Neuronal stem cell (in vitro differentiated cells): ENCODE measurements at places on chromosomes 11 and 22.

GRCh38 chr11:16795146-16795545 lies 56.7 kb downstream of the C11orf58 start:
- H3K4me1 ChIP-seq, result peaks cover 16% of the 10 kb centered on the region
- peaks cover 29% of the 10 kb centered on the region for H3K36me3 ChIP-seq
- H3K27me3 ChIP-seq, result no peaks in the 10 kb centered on the region

- no peak overlapping the region for H3K27ac ChIP-seq
- DNase-seq, result peak; percentile 63
- no peaks in the 10 kb centered on the region for H3K4me1 ChIP-seq
- peaks cover 46% of the 10 kb centered on the region for H3K36me3 ChIP-seq
These were observed 65.0 kb downstream of the SFI1 start for GRCh38 chr22:31561238-31561887.

DNA sequence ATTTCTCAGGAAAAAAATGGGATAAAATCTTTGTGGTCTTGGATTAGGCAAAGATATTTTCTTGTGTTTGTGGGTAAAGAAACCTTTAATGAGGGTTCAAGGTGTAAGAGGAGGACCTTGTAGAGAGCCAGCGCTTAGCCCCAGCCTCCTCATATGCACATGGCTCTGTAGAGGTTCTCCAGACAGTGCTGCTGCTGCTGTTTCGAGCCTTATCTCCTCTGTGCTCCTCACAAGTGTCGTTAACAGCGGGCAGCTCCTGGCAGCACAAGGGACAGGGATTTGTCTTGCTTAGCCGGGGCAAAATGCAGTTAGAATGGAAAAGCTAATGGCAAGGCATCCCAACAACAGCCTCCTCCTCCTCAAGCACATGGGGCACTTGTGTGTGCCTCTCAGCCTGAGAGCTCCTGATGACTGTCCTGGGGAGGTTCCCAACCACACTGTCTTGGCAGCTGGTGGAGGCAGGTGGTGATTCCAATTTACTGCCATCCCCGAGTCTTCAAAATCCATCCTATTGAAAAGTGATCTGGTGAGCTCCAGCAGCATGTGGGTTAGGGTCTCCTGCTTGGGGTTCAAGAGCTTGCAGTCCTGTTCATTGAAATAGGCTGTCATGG lies 7.6 kb upstream of the MSANTD2 start:
- no peak for DNase-seq
- H3K27ac ChIP-seq, result no peak overlapping the region
- H3K36me3 ChIP-seq, result peaks cover 35% of the 10 kb centered on the region

GRCh38 chr11:118792570-118793124 lies 1.7 kb upstream of the DDX6 start:
- H3K4me1 ChIP-seq, result peaks cover 16% of the 10 kb centered on the region
- DNase-seq, result peak; percentile 77
- peaks cover 7% of the 10 kb centered on the region for H3K36me3 ChIP-seq
- H3K27me3 ChIP-seq, result no peaks in the 10 kb centered on the region
- H3K4me3 ChIP-seq, result peak overlapping the region; percentile 99

- H3K4me3 ChIP-seq, result no peak overlapping the region
- H3K36me3 ChIP-seq, result peaks cover 11% of the 10 kb centered on the region
- H3K27ac ChIP-seq, result no peak overlapping the region
- no peak for DNase-seq
- H3K27me3 ChIP-seq, result no peaks in the 10 kb centered on the region
These were observed 9.9 kb downstream of the KCNQ1OT1 start for GRCh38 chr11:2689651-2690575.

- DNase-seq, result no peak
- H3K27ac ChIP-seq, result no peak overlapping the region
- H3K4me1 ChIP-seq, result no peaks in the 10 kb centered on the region
- H3K4me3 ChIP-seq, result no peak overlapping the region
These were observed 507.8 kb upstream of the CNTN5 start for GRCh38 chr11:98512938-98513337.

DNA sequence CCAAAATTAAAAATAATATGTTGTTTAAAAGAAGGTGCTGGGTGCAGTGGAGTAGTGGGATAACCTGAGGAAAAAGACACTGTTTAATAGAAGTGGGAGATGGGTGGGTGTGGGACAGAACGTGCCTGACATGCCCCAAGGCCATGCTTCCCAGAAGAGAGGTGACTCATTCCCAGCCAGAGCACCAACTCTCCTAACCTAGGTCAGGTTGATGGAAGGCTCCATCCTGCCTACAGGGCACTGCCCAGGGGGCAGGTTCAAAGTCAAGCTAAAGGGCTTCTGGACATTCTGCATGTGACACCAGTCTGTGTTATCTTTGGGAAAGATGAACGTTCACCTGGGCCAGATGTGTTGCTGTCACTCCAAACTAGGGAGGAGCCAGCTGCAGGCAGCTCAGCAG lies 453.1 kb downstream of the SOX6 start:
- H3K27me3 ChIP-seq, result peaks cover 1% of the 10 kb centered on the region
- H3K4me3 ChIP-seq, result no peak overlapping the region
- DNase-seq, result no peak
- H3K4me1 ChIP-seq, result peaks cover 6% of the 10 kb centered on the region
- H3K36me3 ChIP-seq, result no peaks in the 10 kb centered on the region

GRCh38 chr11:35812828-35813227 lies 131.0 kb upstream of the LDLRAD3 start:
- no peaks in the 10 kb centered on the region for H3K27me3 ChIP-seq
- no peaks in the 10 kb centered on the region for H3K4me1 ChIP-seq
- no peak overlapping the region for H3K4me3 ChIP-seq
- H3K36me3 ChIP-seq, result peaks cover 29% of the 10 kb centered on the region
- no peak for DNase-seq

DNA sequence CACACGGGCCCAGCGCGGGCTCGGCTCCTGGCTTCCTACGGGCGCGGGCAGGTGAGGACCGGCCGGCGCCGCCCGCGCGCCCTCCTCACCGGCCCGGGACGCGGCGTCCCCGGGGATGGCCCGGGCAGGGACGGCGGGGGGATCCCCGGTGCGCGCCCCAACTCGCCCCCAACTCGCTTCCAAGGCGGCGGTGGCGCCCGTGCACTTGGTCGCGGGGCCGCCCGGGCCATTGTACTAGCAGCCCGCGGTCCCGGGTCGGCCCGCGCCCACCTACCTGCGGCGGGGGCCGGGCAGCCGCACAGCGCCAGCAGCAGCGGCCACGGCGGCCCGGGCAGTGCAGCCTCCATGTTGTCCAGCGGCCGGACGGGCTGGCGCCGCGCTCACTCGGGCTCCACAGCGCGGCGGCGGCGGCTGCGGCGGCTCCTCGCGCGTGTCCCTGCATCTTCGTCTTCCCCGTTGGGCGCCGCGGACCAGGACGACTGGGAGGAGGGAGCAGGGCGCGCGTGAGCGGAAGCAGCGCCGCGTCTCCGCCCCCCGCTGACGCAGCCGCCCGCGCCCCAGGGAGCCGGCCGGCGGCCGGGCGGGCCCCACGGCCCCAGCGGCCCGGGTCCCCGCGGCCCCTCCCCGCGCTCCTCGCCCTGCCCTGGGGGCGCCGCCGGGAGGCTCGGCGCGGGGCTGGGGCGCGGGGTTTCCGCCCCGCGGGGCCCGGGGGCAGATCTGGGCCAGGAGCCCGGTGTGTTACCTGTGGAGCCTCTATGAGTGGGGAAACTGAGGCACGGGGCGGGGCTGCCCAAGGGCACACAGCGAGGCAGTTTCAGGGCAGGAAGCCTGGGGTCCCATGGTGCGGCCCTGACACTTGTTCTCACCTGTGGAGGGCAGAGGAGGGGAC lies 159.3 kb upstream of the GRK3 start:
- no peak for DNase-seq
- H3K27me3 ChIP-seq, result peaks cover 11% of the 10 kb centered on the region
- H3K4me1 ChIP-seq, result peaks cover 29% of the 10 kb centered on the region
- no peaks in the 10 kb centered on the region for H3K36me3 ChIP-seq

DNA sequence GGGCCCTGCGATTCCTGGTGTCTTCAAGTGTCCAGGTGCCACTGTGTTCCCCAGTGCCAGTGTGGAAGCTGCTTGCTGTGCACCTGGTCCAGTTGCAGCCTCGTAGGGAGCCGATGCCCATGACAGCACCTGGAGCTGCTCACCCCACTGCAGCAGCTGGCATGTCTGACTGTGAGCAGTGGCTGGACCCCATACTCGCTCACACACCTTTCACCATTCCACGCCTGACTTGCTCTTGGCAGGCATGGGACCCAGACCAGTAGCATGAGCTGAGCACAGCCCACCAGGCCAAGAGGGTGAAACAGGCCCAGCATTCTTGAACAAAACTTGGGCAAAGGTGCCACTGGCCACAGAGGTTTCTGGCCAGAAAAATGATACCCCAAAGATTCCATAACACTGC lies 124.5 kb upstream of the THY1 start:
- no peak overlapping the region for H3K4me3 ChIP-seq
- H3K27ac ChIP-seq, result no peak overlapping the region
- peaks cover 2% of the 10 kb centered on the region for H3K36me3 ChIP-seq
- no peak for DNase-seq
- H3K27me3 ChIP-seq, result peaks cover 20% of the 10 kb centered on the region
- no peaks in the 10 kb centered on the region for H3K4me1 ChIP-seq

GRCh38 chr22:24772493-24773220 lies 1.9 kb downstream of the PIWIL3 start:
- DNase-seq, result peak; percentile 30
- H3K36me3 ChIP-seq, result no peaks in the 10 kb centered on the region
- no peak overlapping the region for H3K4me3 ChIP-seq

DNA sequence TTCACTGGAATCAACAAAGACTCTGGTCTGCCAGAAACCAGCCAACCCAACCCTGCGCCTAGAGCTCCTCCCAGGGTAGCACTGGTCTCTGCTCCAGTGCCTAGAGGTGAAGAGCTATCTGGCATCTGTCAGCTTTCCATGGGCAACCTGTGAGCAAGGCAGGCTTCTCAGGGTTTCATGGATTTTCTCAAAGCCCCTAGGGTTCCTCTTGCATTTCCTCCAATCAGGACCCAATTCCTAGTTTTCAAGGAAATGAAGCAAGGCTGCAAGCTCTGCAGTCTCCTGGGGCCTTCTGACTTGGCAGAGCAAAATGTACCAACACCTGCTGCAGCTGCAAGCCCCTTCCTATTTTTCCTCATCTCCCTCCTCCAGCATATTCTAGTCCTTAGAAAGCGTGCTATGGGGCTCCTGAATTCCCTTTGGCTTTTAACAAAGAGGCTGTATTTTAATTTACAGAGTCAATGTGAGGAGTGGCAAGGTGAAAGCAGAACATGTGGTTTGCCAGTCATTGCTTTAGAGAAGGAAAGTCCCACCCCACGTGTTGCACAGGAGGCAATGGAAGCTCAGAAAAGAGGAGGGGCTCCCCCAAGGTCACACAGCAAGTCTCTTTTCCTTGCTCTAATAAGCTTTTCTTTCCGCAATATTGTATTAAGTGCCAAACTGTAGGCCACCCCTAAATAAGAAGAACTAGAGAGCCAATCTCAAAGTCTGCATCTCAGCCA lies 33.0 kb upstream of the RIC3 start:
- H3K4me3 ChIP-seq, result no peak overlapping the region
- H3K27ac ChIP-seq, result no peak overlapping the region
- H3K36me3 ChIP-seq, result no peaks in the 10 kb centered on the region

GRCh38 chr11:92643827-92644226 lies 325.6 kb upstream of the MTNR1B start:
- H3K27ac ChIP-seq, result no peak overlapping the region
- H3K27me3 ChIP-seq, result no peaks in the 10 kb centered on the region
- no peak for DNase-seq
- H3K36me3 ChIP-seq, result peaks cover 32% of the 10 kb centered on the region
- no peak overlapping the region for H3K4me3 ChIP-seq
- H3K4me1 ChIP-seq, result no peaks in the 10 kb centered on the region

- no peaks in the 10 kb centered on the region for H3K36me3 ChIP-seq
- DNase-seq, result no peak
- no peak overlapping the region for H3K4me3 ChIP-seq
- H3K27ac ChIP-seq, result no peak overlapping the region
- H3K4me1 ChIP-seq, result peaks cover 11% of the 10 kb centered on the region
These were observed 4.3 kb downstream of the IL2RB start for GRCh38 chr22:37145180-37146050.

- H3K27me3 ChIP-seq, result no peaks in the 10 kb centered on the region
- peaks cover 19% of the 10 kb centered on the region for H3K36me3 ChIP-seq
These were observed 56.7 kb downstream of the AMBRA1 start for GRCh38 chr11:46537121-46537520.
